ACHN (cell line): ENCODE measurements at places on chromosomes 5 and 9.
A peak's percentile ranks its signal among the peaks of the same experiment; 100 is the strongest.

- no peak for DNase-seq
Observed at GRCh38 chr5:27311544-27311943, 273.2 kb upstream of the CDH9 start.

DNA sequence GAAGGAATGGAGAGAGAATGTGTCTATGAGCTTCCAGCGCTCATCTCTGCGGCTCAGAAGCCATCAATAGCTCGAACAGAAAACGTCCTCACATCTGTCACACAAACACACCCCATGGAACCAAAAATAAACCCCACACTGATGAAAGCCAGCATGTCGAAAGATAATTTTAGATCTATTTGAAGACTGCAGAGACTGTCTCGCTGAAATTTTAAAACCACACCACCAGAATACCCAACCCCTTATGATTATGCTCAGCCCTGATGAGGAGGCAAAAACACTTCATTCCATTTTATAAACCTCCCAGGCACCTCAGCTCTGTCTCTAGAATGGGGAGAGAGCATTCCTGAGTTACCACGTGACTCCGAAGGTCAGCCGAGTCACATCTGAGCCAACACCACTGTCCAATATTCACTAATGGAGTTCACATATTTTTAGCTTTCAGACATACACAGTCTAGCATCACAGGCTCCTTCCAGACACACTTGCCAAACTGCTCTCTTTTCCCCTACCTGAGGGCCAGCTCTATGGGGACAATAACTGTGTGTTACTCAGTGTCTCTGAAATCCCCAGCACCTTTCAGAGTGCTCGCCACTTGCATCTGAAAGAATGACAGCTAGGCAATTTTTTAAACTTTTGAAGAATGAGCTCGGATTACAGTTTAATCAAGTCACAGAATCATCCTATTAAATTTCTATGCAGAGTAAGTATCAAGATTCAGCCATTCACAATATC, 63.2 kb downstream of the SERINC5 start:
- DNase-seq = peak; percentile 24

GRCh38 chr9:129936222-129936621, 101.0 kb downstream of the USP20 start:
- no peak for DNase-seq

DNA sequence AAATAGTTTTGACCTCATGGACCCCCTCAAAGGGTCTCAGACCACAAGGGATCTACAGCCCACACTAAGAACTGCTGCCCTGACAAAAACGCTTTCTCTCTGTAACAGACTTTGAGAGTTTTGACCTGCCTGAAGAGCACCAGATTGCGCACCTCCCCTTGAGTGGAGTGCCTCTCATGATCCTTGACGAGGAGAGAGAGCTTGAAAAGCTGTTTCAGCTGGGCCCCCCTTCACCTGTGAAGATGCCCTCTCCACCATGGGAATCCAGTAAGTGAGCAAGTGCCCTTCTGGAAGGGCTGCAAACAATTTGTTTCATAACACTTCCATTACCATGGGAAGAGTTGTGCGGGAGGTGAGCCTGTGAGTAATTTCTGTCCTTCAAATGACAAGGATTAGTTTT, 6.0 kb downstream of the PTTG1 start:
- no peak for DNase-seq

DNA sequence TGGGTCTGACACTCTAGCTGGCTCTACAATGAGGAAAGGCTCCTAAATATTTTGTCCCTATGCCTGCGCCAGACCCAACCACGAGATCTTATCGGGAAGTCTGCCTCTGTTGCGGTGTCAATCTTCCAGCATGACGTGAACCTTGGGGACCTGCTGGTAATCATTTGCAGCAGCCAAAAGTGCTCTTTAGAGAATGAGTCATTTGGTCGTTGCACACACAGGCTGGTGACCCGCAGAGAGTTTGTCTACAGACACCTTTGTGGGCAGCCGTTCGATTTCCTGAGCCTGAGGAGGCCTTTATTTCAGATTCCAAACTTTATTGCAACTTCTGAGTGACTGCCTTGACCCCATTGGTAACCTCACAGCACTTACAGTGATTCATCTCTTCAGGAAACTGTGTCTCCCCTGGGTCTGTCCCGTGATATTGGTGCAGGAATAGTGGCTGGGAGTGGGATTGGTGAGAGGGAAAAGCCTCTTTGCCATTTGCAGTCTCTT, 326.1 kb downstream of the NSG2 start:
- peak; percentile 49 for DNase-seq

GRCh38 chr5:53545744-53546143, 14.7 kb upstream of the NDUFS4 start:
- no peak for DNase-seq

DNA sequence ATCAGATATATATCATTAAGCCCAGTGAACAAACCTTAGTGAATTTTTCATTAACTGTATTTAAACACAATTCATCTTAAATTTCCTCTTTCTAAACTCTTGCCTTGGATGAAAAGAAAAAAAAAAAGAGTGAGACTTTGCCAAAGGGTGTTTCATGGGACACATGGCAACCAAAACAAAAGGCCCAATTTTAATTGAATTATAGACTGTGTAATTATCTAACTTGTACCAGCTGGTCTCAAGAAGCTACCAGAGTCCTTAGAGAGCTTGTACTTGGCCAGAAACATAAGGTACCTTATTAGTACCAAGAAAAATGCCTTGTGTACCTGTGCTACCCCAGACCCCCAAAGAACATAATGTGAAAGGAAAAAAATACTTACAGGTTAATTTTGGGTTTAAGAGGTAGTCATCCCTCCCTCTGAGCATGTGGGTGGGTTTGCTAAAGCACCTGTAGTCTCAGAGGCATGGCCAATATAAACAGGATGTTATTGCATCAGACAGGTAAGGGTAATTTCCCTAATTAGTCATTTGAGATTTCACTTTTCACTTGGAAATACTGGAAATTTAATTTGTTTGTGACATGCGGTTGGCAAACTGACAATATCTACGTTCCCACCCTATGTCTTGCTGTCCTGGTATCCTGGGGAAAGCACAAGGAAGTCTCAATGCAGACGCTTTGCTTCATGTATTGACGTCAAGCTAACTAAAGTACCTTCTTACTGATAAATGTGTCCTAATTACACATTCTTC, 90.1 kb downstream of the SNCAIP start:
- DNase-seq = no peak

DNA sequence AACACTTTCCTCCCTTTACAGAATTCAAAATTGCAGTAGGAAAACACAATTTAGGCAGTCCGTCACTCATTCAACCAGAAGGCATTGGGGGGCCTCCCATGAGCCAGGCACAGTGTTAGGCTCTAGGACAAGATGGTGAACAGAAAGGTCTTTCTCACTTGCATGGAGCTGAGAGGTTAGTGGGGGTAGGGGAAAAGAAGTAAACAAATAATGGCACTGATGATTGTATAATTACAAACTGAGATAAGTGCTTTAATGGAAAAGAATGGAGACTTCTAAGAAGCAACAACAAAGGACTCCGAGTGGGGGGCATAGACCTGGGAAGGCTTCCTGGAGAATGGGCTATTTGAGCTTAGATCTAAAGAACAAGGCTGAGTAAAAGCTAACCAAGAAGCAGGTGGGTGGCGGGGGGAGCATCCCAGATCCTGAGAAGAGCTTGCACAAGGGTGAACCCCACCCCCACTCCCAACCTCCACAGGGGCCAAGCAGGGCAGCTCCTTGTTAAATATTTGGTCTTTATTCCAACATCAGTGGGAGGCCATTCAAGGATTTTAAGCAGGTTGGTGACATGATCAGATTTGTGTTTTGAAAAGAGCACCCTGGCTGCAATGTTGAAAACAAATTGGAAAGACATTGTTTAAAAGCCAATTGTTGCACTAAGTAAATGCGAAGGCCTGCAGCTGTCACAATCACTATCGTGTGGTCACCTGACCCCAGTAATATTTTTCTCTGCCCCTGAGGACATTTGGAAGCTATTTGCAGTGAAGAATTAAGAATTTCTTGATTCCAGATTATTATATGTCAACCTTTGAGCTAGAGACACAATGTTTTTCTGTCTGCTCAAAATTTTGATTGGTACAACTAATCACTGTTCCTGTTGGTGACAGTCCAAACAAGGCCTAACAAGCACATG, 73.9 kb upstream of the EFNA5 start:
- no peak for DNase-seq

DNA sequence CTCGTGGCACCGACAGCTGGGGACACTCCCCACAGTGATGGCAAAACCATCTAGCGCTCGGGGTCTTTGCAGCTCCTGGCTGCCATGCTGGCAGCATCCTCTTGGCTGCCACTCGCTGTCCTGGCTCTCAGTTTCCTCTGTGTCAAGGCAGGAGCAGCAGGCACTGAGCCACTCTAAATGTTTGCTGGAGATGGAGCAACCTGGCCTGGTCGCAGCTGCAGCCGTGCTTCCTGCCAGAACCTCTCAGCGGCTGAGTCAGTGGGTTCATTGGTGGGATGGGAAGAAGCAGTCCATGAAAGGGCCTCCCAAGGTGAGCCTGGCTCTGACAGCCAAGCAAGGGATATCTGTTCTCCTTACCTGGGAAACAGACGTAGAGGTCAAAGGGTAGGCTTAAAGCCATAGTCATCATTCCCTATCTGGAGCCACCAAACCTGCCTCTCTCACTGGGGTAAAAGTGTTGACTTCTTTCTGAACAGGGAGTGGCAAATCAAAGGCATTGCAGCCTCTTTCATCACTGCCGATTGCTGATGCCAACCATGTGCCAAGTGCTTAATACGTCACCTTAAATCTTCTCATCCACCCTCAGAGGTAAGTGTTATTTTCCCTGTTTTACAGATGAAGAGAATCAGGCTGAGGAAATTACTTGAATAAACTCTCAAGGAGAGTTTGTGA, 304.8 kb upstream of the ZNF462 start:
- no peak for DNase-seq

DNA sequence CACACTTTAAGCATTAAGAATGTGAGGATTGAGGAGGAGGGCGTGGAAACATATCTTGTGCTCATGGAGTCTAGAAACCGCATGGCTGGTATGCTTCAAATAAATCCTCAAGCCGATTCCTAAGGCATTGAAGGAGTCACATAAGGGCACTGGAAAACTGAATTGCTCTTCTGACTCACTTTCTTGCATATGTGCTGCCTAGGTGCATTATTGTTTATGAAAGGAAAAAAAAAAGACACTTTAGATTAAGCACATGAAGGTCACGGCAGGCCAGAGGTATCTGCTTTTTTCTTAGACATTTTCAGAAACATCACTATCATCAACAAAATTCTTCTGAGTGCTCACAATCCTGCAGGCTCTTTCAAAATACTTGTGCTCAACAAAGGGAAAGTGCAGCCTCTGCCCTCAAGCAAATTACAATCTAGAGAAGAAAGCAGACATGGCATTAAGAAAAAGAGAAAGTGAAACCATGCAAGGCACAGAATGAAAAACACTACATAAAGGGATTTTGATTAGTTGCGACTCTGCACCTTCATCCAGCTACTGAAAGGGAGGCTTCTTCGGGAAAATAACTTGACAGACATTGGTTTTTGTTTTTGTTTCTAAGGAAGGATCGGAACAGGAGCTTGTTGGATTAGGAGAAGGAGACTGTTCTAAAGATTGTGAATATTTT, 2117.6 kb downstream of the MAT2B start:
- no peak for DNase-seq

DNA sequence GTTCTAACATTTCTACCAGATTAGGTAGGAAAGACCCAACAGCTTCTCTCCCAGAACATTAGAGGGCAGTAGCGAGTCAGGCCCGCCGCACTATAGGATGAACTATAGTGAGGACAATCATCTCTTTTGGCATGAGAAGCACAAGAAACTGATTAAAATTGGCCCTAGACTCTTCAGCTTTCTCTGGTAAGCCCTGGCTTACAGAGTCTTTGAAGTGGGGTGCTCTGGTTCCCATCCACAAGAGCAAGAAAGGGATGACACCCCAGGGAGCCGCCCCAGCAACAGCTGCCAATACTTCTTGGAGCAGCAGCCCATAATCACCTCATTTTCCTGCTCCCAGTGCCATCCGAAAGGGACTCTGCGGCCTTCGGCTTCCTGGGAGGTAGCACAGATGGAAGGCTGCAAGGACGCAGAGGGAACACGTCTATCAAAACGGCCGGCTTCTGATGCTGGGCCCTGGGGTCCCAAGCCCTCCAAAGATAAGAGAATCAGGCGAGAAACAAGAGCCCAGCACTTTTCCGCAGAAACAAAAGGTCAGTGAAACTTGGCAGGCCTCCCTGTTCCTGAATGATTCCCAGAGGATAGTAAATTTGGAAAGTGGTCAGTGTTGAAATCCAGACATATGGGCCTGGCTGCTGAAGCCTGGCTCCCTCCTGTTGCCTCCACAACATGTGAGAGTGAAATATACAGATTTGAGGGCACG, 69.3 kb downstream of the HSD17B3 start:
- peak; percentile 31 for DNase-seq

DNA sequence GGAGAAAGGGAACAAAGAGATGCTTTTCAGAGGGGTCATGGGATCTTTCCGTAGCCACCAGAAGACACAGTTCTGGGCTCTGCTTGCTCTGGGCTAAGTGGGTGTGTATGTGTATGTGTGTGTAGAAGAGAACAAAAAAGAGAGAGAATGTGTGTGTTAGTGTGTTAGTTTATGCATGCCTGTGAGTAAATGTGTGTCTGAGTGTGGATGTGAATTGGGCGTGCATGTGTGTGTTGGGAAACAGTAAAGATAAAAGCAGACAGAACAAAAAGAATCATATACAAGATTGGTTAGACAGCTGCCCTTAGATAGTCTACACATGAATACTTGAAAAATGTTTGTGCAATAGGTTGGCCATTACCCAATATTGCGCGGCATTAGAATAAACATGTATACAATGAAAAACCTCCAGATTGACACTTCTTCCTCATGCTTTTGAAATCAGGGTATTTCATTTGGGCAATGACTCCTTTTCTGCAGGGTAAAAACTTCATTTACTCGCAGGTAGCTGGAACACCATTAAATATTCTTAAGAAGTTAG, 36.5 kb upstream of the HSPA9 start:
- DNase-seq = no peak

GRCh38 chr5:627840-628239, 15.7 kb downstream of the CEP72 start:
- DNase-seq = no peak

- no peak for DNase-seq
Observed at GRCh38 chr5:87770601-87771121, 357.9 kb upstream of the CCNH start.

- DNase-seq = no peak
Observed at GRCh38 chr9:134919303-134919702, 1.6 kb upstream of the FCN1 start.

DNA sequence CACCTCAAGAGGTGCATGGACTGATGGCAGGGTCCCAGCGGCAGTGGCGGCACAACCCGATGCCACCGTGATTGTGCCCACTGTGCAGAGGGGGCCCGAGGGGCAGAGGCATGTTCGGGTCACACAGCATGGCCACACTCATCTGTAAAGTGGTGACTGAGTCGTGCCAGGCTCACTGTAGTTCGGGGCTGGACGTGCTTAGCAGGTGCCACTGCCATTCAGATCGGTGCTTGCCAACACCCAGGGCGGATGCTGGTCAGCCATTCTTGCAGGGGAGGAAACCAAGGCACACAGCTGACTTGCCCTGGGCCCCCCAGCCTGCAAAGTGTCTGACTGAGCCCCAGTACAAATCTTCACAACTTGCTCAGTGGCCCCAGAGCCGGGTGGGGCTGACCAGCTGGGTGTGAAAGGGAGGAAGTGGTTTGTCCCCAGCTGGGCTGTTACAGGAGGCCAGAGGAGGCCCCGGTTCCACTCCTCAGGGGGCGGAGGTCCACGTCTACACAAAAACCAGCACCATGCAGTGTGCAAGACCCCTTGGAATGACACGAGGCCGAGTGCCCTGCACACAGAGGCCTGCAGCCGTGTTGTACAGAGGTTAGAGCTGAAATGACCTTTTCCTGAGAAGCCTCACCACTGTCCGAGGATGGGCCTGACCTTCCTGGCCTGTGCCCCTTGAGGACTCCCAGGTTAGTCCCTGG, 17.9 kb downstream of the FGD3 start:
- DNase-seq = no peak

GRCh38 chr5:34854459-34855174, 15.7 kb downstream of the TTC23L start:
- no peak for DNase-seq
